ENCODE measurements at places on chromosomes 2 and 18.

GRCh38 chr2:223554923-223555322 lies 47.2 kb downstream of the SCG2 start:
- DNase-seq: no peak

GRCh38 chr18:3663870-3664512 lies 214.0 kb downstream of the TGIF1 start:
- DNase-seq: no peak

DNA sequence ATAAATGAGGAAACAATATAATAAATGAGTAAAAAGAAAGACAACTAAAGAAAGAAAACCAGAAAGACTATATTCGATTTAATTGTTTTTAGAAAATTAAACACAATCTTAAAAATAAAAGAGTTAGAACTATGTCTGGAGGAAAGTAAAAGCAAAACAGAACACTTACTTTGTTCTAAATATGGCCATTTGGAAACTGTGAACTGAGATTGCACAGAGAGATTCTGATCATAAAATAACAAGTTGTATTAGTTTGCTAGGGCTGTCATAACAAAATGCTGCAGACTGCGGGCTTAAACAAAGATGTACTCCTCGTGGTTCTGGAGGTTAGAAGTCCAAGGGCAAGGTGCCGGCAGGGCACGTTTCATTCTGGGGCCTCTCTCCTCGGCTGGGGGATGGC lies 128.1 kb upstream of the AQP4 start:
- DNase-seq: no peak

- no peak for DNase-seq
Observed at GRCh38 chr2:198917275-198917674, 540.5 kb downstream of the SATB2 start.

GRCh38 chr2:201233812-201234662 lies 26.3 kb upstream of the CASP8 start:
- DNase-seq: no peak

DNA sequence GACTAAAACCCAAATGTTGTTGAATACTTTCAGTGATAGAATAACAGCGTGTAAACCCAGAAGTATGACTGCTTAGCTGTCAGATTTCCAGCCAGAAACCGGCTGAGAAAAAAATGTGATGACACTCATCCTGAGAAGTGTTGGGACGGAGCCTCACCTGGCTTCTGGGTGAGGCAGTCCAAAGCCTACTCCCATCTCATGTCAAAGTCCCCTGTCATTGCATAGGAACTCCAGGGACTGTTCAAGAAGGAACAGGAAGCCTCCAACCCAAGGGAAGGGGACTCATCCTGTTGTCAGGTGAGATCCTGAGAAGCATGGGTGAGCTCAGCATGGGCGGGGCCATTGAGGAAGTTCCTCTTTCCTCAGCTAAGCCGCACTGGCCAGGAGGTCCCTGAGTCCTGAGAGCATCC lies 11.3 kb upstream of the CHRNA1 start:
- no peak for DNase-seq

- DNase-seq: no peak
Observed at GRCh38 chr2:203177361-203177760, 61.5 kb upstream of the CYP20A1 start.

- DNase-seq: no peak
Observed at GRCh38 chr18:49183921-49184320, 233.2 kb upstream of the SMAD7 start.

DNA sequence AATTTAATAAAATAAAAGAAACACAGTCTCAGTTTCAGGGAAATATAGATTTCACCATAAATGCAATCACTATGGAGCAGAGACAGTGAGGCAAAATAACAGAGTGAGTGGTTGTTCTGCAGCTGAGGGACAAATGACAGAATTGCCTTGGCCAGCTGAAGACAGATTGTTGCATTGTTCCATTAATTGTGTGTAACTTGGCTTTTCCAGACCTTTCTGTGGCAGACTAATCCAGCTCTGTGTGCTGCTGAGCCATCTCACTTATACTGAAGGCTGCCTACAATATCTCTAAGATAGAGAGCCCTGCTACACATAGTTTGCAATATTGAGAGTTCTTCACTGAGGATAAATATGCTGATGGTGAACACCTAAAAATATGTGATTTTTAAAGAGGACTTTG lies 11.5 kb downstream of the LRRTM1 start:
- no peak for DNase-seq

GRCh38 chr2:88606371-88607030 lies 20.8 kb downstream of the EIF2AK3 start:
- DNase-seq: no peak

- no peak for DNase-seq
Observed at GRCh38 chr2:120528051-120528692, 182.2 kb downstream of the INHBB start.

- no peak for DNase-seq
Observed at GRCh38 chr2:112061840-112062239, 6.8 kb downstream of the TMEM87B start.

- DNase-seq: no peak
Observed at GRCh38 chr2:101533561-101534148, 58.7 kb upstream of the RFX8 start.

GRCh38 chr2:203328760-203329540 lies 756 bp downstream of the ABI2 start:
- DNase-seq: no peak

- no peak for DNase-seq
Observed at GRCh38 chr2:123696021-123696420, 329.1 kb upstream of the CNTNAP5 start.

GRCh38 chr18:48867978-48868377 lies 82.8 kb downstream of the SMAD7 start:
- no peak for DNase-seq

DNA sequence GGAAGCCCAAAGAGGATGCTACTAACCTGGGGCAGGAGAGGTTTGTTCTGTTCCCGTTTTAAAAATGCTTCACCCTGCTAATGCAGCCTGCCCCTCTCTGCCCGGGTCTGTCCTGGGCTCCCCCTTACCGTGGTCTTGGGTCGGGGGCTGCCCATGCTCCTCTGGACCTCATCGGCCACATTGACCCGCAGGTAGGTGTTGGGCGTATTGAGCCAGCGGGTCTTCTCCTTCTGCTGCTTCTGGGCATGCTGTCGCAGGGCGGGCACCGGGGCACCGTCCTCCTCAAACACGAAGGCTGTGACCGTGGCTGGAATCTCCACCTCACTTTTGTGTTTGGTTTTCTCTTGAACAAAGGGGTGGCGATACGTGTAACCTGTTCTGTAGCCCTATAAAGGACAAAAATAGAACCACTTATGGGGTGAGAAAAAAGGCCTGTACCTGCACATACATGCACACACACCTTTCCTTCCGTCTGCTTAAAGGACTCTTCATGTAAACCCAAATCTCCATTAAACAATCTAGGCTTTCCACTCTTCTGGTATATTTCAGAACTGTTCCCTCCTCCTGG lies 89.3 kb downstream of the ADD2 start:
- DNase-seq: no peak

DNA sequence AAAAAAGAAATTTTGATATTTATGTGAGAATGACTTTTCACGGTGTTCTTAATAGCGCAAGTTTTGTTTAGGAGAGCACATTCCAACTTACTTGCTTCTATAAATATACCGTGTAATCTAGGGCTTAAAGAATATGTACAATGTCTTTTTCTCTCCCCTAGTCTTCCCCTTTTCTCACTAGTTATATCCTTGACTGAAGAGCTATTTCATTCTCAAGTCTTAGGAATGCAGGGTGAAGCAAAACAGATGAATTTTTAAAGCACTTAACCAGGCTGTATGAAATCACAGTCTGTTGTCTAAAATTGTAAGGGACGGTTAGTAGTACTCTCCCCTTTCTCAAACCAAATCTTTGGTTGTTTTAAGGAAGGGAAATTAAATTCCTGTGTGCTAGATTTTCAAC lies 29.6 kb upstream of the SLC30A6 start:
- no peak for DNase-seq

DNA sequence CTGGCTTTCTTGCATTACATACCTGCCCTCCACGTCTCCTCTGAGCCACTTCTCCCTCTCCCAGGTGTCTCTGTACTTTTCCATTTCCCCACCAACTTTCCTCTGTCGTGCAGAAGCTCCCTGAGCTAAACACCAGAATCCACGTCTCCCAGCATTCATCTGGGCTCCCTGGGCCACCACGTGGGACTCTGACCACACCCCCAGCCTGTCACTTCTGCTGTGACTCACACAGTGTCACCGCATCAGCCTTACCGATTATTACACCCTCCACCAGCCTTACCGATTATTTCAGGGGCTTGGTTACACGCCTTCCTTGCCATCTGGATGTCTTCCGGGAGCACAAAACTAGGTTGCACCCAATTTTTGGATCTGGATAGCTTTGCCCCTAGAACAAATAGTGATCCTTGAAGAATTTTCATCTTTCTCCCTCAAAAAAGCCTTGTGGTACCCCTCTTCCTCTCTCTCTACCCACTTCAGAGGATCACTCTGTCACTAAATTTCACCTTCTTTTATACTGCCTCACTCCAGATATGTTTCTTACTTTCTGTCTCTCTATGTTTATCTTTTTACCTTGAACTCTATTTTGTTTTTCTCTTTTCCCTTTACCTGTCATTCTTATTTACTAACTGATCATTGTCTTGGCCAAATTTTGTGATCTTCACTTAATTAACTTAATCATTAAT lies 136.9 kb upstream of the CAB39 start:
- DNase-seq: no peak

DNA sequence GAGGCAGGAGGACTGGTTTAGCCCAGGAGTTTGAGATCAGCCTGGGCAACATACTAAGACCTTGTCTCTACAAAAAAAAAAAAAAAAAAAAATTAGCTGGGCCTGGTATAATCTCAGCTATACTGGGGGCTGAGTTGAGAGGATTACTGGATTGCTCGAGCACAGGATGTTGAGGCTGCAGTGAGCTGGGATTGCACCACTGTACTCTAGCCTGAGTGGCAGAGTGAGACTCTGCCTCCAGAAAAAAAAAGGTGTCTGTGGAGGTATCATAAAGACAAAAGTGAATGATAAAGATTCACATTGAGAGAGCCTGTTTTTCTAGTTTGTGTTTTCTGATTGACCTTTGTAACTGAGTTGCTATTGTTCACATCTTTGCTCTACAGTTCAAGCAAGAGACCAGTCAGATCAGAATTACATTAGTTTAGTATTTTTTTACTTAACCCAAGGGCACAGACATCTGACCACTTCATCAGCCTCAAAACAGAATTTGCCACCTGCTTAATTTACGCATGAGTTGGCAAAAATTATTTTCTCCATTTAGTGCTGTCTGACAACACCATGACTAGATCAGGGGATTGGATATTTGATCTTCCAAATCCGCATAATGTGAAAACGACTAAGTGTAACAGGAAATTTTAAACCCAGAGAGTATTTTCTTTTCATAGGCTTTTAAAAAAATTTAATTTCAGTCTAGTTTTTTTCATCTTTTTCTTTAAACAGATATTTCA lies 271.0 kb downstream of the TGIF1 start:
- no peak for DNase-seq

- no peak for DNase-seq
Observed at GRCh38 chr2:28150994-28151393, 241.7 kb upstream of the FOSL2 start.

- DNase-seq: no peak
Observed at GRCh38 chr2:870426-870825, 80.2 kb upstream of the SNTG2 start.

GRCh38 chr2:44778671-44779476 lies 162.6 kb upstream of the SIX3 start:
- DNase-seq: peak; percentile 35

DNA sequence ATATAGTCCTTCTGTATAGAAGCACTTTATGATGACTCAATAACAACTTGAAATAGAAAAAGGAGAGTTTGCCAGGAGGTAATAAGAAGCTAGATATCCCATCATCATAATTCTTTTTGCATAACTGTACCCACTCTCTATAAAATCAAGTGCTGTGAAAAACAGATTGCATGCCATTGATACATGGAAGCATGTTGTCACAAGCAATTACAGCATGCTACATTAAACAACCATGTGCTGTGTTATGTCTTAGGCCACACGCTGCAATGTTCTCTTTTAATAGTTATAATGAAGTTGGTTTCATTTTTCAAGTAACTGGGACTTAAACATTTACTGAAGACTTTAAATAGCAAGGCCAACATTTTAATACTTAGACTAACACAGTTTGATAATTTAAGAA lies 264.2 kb downstream of the RPRM start:
- DNase-seq: no peak

DNA sequence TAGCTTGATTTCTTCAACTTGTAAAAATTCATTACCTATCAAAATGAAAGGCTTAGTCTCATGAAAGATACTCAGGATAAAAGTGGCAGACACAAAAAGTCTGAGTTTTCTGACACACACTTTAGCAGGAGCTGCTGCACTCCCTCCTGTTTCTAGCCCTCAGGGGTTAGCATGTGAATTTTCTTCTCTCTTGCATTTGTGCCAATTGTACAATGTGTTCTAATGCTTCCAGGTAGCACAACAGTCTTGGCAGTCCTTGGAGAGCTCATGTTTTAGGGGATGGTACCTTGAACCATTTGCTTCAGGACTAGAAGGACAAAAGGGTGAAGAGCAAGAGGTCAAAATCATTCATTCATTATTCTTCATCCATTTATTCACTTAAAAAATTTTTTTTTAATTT lies 316.8 kb downstream of the AFF3 start:
- no peak for DNase-seq

DNA sequence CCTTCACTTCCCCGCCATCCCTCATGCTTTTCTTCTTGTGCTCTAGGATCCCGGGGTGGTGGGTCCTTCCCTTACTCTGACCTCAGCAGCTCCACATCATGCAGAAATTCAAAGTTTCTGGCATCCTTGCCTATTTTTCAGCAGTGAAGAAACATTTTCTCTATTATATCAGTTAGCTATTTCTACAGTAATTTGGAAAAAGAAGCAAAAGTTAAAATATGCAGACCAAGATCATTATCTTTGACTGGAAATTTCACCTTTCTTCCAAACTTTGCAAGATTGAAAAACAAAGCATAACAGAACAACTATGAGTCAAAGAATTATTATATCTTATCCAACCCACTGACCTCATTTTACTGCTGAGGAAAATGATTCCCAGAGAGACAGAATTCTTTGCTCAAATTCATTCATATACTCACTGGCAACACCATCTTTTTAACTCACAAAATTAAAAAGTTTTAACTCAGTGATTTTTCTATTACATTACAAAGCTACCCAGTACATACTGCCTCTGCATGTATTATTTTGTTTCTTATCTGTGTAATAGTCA lies 40.5 kb downstream of the ANTXR1 start:
- DNase-seq: no peak

GRCh38 chr2:143083636-143084035 lies 45.6 kb upstream of the ARHGAP15 start:
- DNase-seq: no peak

GRCh38 chr18:63701952-63702351 lies 808 bp upstream of the SERPINB11 start:
- no peak for DNase-seq

- DNase-seq: no peak
Observed at GRCh38 chr18:305003-305501, 37.2 kb upstream of the THOC1 start.

DNA sequence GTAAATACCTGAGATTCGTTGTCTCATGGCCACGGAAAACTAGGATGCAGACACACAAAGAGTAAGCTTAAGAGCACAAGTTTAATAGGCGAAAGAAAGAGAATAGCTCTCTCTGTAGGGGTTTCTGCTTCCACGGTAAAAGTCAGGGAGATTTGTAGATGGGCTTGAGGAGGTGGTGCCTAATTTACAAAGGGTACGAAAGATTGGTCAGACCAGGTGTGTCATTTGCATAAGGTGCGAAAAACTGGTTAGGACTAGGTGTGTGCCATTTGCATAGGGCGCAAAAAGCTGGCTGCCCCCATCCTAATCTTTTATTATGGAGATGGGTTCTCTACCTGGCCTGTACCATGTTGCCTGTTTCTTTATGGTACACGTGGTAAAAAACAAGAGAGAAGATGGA lies 170.5 kb upstream of the DOK6 start:
- DNase-seq: no peak

GRCh38 chr2:204022550-204022949 lies 86.0 kb downstream of the ICOS start:
- DNase-seq: no peak
